ENCODE measurements at places on chromosomes 6 and 20.

GRCh38 chr20:3998998-3999397 lies 16.4 kb downstream of the RNF24 start:
- DNase-seq: no peak

DNA sequence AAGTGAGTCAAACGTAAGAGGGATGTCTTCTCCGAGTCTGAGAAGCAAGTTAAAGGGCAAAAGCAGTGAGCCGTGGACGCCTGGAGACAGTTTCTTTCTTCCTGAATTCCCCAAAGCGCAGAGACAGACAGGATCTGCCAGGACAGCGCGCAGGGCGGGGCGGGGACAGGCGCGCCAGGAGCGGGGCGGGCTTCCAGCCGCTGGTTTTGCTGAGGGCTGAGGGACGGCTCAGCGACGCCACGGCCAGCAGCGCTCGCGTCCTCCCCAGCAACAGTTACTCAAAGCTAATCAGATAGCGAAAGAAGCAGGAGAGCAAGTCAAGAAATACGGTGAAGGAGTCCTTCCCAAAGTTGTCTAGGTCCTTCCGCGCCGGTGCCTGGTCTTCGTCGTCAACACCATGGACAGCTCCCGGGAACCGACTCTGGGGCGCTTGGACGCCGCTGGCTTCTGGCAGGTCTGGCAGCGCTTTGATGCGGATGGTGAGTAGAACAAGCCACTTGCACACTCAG lies at the start of gene SCGN:
Gene SCGN, plus strand, starts transcription at position 209 of the 509 bp plus-strand sequence. Its CDS starts 189 bp downstream, at position 398.
- peak; percentile 73 for DNase-seq

DNA sequence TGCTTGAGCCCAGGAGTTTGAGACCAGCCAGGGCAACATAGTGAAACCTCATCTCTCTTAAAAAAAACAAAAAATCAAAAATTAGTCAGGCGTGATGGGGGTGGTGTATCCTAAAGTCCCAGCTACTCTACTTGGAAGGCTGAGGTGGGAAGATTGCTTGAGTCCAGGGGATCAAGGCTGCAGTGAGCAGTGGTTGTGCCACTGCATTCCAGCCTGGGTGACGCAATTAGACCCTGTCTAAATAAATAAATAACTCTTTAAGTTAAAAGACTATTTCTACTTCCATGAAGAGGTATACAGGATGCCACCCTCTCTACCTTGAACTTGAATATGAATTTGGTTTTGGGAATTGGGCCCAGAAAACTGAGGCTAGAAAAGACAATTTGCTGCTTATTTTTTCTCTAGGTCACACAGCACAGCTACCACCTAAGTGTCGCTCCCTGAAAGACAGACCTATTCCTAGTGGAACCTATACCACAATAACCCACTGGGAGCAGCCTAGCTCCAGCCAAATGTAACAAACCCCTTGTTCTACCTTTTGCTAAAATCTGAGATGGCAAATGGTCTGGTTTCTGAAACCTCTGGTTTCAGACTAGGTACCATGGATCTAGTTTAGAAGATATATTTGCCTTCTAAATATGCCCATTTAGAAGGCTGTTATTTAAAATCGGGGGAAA lies 35.2 kb downstream of the HMGCLL1 start:
- no peak for DNase-seq

DNA sequence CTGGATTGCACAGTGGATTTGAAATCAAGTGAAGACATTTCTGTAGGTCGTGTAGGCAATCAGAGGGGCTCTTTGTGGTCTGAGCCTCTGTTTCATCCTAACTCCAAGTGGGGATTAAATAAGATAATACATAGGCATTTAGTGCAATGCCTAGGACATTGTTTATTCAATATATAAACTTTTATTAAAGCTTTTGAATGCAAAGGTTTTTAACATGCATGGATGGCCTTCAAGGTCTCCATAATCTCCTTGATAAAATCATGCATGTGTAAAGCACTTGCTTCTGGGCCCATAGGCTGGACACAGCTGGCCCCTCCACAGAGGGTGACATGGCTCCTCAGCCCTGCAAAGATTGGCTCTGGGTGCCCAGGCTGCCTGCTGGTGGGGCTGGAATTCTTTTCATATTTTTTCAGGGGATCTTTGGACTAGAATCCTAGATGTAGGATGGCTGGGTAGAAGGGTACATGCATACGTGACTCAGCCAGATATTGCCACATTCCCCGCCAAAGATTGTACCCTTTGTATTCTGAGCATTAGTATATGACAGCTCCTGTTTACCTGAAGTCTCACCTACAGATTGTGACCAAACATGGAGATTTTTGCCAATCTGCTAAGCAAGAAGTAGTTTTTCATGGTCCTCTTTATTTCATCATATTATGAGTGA lies 19.0 kb upstream of the AVP start:
- DNase-seq: no peak

- no peak for DNase-seq
These were observed 60.2 kb downstream of the SCML4 start for GRCh38 chr6:107763946-107764345.

GRCh38 chr6:157219201-157220200 lies 103.8 kb downstream of the TMEM242 start:
- DNase-seq: peak; percentile 52

DNA sequence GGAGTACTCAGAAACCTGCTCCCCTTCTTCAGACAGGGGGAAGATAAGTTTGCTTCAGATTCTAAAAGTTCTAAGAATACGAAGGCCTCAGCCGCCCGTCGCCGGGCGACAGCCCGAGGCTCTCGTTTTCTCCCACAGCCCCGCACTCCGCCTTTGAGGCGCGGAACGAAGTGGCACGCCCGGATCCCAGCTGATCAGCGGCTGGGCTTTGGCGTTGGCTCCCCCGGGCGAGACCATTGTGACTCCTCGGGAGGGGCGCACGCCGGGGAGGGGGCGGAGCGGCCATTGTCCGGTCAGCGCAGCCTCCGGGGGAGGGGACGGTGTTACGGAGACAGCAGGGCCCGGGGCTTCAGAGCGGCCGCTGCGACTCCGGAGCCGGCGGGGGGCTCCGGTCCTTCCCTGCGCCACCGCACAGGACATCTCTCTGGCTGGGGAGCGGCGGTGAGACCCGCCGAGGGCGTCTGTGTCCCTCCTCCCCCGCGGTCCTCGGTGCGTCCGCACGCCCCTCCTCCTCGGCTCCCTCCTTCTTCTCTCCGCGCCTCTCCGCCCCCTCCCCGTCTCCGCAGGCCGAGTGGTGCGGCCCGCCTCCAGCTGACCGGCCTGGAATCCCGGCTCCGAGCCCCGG lies at the start of gene ZFAND3:
Gene ZFAND3, plus strand, starts transcription at position 551 of the 625 bp plus-strand sequence. CDS start 219 bp downstream, outside the sequence.
- DNase-seq: peak; percentile 99

- DNase-seq: no peak
These were observed 45.2 kb upstream of the CTAGE9 start for GRCh38 chr6:131756039-131756438.

- DNase-seq: no peak
These were observed 3.8 kb upstream of the LPA start for GRCh38 chr6:160667639-160668481.

GRCh38 chr6:41717392-41717736 lies 18.0 kb downstream of the TFEB start:
- no peak for DNase-seq

DNA sequence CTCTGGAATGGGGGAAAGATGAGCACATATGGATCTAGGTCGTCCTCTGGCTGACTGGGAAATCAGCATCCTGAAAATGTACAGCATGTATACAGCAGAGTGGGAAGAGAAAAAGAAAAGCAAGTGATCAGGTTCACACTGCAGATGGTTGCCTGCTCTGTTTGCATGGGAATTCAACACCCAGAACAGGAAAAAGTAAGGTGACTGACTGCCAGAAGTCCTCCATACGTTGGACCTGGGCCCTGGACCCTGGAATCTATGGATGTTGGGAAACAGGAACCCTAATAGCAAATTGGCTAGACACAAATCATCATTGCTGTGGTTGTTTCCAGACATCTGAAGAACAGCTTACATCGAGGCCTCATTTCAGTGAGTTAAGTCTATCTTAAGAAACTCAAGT lies 30.3 kb upstream of the TNFAIP3 start:
- DNase-seq: no peak

GRCh38 chr6:83114164-83114563 lies 46.7 kb downstream of the DOP1A start:
- DNase-seq: no peak

GRCh38 chr6:78844899-78845298 lies 22.5 kb upstream of the IRAK1BP1 start:
- no peak for DNase-seq

DNA sequence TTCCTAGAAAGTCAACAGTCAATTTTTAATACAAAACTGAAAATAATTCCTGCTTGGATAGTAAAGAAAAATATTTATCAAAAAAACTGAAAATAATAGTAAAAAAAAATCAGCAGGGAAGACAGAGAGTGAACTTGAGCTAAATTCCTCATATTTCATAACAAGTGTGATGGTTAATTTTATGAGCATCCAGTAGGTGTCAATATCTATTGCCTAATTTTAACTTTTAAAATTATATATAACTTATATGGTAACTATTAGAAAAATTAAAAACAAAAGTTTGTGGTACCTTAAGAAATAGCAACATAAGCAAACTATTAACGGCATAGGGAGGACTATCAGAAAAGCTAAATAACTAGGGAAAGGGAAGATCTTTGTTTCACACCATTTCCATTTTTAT lies 2.1 kb downstream of the EPM2A start:
- no peak for DNase-seq

GRCh38 chr6:39792540-39793450 lies 619 bp downstream of the DAAM2 start:
- no peak for DNase-seq

DNA sequence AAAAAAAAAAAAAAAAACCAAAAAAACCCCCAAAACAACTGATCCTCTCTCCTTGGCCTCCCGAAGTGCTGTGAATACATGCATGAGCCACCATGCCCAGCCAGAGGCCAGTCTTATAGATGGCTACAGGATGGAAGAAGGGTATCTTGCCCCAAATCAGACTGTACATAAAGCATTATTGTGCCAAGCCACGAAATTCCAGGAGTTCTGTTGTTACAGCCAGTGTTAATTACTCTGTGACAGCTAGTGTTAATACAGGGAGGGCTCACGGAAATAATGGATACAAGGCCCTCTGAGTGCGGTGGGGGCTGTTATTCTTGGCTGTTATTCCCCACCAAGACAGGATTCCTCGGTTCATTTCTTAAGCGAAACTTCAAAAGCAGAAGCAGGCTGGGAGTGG lies 1.4 kb upstream of the CLPSL2 start:
- DNase-seq: no peak

- DNase-seq: no peak
These were observed 107.8 kb downstream of the SYNE1 start for GRCh38 chr6:152529369-152529768.

DNA sequence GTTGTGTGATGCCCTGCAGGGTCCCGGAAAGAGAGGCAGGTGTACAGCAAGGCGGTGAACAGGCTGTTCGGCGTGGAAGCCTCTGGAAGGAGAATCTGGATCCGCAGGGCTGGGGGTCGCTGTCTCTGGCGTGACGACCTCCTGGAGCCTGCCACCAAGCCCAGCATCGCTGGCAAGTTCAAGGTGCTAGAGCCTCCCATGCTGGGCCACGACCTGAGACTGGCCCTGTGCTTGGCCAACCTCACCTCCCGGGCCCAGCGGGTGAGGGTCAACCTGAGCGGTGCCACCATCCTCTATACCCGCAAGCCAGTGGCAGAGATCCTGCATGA lies 36.5 kb downstream of the TGM6 start:
- DNase-seq: no peak

DNA sequence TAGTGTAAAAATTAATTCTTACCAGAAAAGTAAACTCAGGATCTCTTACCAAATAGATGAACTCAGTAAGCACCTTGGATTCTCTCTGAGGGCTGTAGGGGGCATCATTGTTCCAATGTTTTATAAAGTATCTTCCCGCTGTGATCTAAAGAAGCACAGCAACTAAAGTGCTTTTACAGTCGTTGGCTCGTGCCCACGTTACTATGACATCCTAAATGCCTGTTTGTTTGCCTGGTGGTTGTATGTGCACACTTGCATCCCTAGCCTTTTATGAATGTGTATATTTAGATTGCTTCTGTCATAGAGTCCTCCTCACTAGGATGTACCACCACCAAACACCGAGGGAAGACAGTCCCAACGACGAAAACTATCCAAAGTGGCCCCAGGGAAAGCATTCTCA lies 34.5 kb downstream of the SLX4IP start:
- no peak for DNase-seq

DNA sequence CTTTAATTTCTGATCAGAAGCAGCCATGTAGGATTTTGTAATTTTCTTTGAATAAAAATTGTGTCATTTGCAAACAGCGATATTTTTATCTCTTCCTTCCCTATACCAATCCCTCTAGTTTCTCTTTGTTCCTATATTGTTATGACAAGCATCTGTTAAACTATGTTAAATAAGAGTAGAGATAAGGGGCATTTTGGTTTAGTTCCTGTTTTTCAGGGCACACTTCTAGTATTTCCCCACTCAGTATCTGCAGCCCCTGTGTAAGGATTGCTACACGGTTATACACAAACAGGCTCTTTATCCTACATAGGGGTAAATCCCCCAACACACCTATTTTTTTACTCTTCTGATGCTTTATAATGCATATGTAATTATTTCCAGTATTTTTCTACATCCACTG lies 42.1 kb downstream of the TRERF1 start:
- DNase-seq: no peak
